Right ventricle myocardium superior (tissue), 1 donor: ENCODE measurements at places on chromosomes 4 and X. TPM values are rescaled to one million over a fixed set of nuclear protein-coding genes. Genes with fewer than 3 reads are reported as not detected.

DNA sequence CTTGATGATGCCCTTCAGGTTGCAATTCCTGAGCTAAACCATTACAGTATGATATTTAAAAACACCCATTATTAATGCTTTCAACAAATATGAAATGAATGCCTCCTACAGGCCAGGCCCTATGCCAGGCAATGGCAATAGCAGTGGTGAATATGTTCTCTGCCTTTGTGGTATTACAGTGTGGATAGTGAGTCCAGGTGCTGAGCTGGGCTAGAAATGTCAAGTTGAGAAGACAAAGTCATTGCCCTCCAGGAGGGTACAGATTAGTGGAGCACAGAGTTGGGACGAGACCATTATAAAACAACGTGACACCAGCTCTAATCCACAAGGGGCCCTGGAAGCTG lies 81.9 kb downstream of the RBM47 start:
- DNase-seq, result no peak

Gene LONRF3
- total RNA-seq, result 2.9 TPM

- no peak for DNase-seq
Observed at GRCh38 chr4:2651998-2652397, 104.1 kb downstream of the TNIP2 start.

Gene TCEAL7
- 1.7 TPM for total RNA-seq

GRCh38 chr4:95715830-95716229 lies 124.1 kb upstream of the PDHA2 start:
- DNase-seq, result no peak

GRCh38 chr4:15717657-15718416 lies 15.0 kb downstream of the BST1 start:
- DNase-seq, result no peak

Gene FGD1
- 7.5 TPM for total RNA-seq

- DNase-seq, result no peak
Observed at GRCh38 chr4:61533140-61533539, 333.0 kb downstream of the ADGRL3 start.

Gene EDA
- 11.1 TPM for total RNA-seq

Gene HSPA4L
- total RNA-seq, result 4.8 TPM

DNA sequence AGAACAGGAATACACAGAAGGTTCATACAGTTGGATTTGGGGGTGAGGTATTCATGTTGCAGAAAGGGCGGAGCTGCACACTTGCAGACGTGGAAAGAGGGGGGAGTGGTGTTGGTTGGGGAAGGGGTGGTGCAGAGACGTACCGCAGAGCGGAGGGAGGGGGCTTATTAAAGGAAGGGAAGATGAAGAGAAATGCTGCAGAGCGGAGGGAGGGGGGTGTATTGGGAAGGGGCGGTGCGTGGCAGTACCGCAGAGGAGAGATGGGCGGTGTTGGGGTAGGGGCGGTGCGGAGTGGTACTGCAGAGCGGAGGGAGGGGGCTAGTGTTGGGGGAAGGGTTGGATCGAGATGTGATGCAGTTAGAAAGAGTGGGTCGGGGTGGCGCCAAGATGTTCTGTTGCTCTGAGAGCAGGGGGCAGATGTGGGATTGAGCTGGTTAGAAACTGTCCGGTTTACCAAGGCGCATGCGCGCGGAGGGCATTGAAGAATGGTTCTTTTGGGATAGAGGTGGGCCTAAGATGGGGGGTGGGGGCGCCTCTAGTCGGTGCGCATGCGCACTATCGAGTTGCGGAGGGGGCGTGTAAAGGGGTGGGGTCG lies 900 bp downstream of the TRO start:
- peak; percentile 64 for DNase-seq

GRCh38 chrX:32874839-32875238 lies 336.5 kb downstream of the DMD start:
- no peak for DNase-seq

GRCh38 chrX:41863343-41864203 lies 59.8 kb downstream of the CASK start:
- no peak for DNase-seq

DNA sequence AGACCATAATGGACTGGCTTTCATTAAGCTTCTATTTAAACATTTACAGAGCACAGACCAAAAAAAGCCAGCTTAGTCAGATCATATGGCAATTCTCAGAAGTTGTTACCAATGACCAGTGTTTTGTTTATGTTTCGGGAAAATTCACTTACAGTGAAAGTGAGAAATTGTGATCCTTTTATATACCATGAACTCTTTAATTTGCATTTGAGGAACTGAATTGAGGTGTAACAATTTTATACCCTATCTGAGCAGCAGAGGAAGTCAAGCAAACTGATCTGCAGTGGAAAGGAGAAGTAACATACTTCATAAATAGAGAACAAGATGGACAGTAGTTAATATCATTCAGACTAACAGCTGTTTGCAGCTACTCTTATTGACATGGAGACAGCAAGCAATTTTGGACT lies 97.1 kb downstream of the TMA16 start:
- no peak for DNase-seq

DNA sequence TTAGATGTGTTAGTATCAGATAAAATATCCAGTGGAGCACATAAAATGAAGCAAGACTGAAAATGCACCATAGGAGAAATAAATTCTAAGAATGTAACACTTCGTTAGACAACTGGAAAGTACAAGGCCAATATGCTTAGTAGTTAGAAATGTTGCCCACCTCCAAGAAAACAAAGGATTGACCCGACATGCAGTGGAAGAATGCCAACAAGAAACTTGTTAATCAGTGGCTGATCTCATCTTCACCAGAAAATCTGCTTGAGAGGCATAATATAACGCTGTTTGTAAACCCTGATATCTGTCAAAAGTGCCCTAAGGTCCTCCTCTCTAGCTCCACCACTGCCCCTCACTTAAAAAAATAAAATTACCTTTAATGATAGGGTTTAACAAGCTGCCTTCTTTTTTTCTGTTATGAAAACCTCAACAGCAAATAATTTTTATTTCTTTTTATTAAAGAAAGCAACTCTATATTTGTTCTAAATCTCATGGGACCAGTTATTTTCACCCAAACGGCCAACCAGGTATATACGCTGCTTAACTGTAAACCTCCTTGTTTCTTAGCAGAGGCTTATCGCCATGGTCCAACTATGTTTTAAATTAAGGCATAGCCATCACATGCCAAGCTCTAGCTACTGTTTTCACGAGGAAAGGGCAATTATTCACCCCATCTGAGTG lies 1.8 kb downstream of the RASGEF1B start:
- no peak for DNase-seq

Gene CT55
- total RNA-seq, result not detected

DNA sequence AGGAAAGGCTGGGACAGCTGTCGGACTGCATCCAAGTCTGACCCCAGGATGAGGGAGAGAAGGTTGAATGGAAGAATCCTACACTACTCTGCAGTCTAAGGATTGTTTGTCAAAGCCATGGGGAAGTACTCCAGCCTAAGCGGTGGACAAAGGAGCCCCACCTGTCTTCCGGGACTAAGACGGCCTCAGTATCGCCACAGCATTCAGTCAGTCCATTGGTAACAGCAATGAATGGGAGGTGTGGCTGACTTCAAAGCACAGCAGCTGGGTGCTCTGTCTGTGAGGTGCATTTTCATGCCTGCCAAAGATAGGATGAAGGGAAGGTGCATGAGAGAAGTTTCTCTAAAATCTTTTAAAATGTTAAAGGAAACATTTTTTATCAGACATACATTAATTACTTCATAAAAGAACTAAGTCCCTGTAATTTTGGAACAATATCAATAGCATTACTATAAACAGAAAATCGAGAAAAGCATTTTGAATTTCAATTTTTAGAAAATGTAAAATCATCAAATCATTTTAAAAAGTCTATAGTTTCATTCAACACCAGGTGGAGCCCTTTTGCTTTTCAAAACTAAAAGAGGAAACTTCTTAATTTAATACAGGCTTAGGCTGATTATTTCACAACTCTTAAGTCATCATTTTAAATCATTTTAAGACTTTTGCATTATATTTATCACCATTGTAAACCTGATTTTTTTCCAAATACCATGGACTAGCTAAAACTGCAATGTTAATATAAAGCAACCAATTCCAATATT lies 27.6 kb upstream of the INTU start:
- no peak for DNase-seq

- no peak for DNase-seq
Observed at GRCh38 chr4:3681191-3681590, 85.0 kb upstream of the ADRA2C start.

DNA sequence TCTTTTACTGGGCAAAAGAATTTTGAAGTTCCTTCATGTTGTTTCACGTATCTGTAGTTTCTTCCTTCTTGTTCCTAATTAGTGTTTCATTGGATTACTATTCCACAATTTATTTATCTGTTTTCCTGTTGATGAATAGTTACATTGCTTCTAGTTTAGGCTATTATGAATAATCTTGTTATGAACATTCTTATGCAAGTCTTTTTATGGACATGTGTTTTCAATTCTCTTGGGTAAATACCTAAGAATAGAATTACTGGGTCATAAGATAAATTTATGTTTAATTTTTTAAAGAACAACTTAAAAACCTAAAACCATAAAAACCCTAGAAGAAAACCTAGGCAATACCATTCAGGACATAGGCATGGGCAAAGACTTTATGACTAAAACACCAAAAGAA lies 70.9 kb upstream of the RXFP1 start:
- DNase-seq, result no peak

- DNase-seq, result no peak
Observed at GRCh38 chr4:99219479-99219878, 433 bp upstream of the ADH6 start.

DNA sequence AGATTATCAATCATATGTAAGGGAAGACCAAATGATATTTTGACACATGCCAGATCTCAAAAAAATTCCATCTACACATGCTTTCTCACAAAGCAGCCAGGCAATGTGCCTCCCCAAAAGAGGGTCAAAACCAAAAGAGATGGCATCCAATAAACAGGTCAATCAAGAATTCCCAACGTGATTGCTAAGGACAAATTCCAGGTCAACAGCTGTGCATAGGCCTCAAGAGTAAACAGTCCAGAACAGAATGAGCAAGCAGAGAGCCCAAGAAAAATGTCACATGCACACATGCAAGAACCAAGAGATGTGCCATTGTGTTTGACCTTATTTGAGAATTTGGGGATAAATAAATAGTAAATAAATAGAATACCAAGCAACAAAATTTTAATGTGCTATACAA lies 136.7 kb downstream of the APBB2 start:
- no peak for DNase-seq

Gene UGT2B17
- not detected for total RNA-seq

DNA sequence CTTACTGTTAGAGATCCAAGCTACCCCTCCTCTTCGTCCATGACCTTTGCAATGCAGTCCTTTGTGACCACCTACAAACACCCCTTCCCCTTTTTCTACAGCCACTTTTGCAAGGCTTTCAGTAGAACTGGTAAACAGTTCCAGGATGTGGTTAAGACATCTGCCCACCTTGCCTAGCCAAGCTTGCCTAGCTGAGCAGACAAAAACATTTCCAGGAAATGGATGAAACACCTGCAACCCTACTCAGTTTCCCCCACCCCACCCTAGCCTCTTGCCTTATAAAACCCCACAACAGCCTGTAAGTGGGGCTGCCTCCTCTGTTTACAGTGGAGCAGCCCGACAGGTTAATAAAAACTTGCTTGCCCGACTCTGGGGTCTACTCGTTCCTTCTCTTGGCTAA lies 133.8 kb downstream of the ZC4H2 start:
- DNase-seq, result no peak

Gene CENPVL3
- not detected for total RNA-seq

Gene PTPN13
- 3.1 TPM for total RNA-seq

GRCh38 chrX:105120463-105120862 lies 100.0 kb downstream of the TEX13A start:
- no peak for DNase-seq

DNA sequence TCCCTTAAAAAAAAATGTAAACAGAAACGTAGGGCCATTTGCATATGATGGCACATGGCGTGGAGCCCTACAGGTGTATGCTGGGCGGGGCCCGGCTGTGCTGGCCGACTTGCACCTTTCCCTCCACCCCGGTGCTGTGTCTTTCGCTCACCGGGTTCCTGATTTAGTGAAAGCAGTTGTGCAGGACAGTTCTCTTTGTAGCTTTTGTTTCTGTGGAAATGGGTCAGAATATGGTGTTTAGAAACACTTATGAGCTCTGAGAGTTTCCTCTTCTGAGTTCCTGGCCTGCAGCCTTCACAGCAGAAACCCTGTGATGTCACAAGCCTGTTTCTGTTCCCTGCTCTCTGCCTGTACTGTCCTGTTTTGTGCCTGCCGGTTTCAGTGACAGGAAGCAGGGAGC lies 22.5 kb upstream of the MSANTD1 start:
- DNase-seq, result peak; percentile 35

DNA sequence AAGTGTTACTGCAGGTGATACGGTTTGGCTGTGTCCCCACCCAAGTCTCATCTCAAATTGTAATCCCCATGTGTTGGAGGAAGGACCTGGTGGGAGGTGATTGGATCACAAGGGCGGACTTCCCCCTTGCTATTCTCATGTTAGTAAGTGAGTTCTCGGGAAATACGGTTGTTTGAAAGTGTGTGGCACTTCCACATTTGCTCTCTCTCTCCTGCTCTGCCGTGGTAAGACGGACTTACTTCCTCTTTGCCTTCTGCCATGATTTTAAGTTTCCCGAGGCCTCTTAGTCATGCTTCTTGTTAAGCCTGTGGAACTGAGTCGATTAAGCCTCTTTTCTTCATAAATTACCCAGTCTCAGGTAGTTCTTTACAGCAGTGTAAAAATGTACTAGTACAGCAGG lies 65.2 kb upstream of the SLC7A11 start:
- DNase-seq, result no peak

DNA sequence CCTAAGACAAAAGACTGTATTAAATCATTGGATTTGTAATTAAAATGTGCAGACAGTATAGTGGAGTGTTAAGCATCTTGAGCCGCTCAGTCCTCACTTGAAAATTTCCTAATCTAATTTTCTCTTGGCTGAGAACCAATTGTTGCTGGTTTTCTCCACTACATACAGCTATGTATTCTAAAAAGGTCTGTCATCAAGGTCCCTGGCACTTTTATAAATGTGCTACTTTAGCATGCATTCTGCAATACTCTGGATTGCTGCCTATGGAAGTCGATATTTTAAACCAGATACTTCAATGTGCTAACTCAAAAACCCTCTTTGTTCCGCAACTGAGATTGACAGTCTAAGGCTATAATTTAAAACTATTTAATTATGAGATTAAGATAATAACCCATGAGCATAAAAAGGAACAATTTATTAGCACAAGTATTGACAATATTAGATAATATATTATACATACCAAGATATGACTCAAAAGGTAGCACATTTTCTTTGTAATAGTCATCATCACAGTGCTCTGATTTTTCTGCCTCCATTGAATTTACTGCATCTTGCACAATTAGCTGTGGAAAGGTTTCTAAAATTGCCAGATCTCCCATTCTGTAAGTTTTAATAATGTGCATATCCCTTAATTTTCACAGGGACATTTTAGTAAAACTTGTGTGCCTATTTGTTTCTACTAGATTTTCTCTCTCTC lies 815.1 kb downstream of the ADGRL3 start:
- DNase-seq, result no peak

Gene DDIT4L
- total RNA-seq, result 0.46 TPM

DNA sequence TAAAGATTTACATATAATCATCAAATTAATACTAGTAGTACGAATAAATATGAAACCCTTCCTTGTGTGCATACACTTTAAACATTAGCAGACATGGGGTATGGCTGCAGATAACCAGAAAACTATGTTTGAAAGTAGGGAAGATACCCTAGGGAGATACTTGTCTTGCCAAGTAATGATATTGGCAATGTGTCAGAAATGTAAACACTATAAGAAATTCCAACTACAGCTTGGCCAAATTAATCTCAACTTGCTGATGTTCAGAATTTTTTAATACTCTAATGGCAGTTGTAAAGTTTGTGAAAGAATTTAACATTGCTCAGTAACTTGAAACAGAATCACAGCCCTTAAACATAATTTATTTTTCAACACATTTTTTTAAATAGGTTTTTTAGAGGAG lies 27.4 kb upstream of the HPGD start:
- DNase-seq, result no peak
